ENCODE measurements at places on chromosomes 3 and 15.
A peak's percentile ranks its signal among the peaks of the same experiment; 100 is the strongest.

DNA sequence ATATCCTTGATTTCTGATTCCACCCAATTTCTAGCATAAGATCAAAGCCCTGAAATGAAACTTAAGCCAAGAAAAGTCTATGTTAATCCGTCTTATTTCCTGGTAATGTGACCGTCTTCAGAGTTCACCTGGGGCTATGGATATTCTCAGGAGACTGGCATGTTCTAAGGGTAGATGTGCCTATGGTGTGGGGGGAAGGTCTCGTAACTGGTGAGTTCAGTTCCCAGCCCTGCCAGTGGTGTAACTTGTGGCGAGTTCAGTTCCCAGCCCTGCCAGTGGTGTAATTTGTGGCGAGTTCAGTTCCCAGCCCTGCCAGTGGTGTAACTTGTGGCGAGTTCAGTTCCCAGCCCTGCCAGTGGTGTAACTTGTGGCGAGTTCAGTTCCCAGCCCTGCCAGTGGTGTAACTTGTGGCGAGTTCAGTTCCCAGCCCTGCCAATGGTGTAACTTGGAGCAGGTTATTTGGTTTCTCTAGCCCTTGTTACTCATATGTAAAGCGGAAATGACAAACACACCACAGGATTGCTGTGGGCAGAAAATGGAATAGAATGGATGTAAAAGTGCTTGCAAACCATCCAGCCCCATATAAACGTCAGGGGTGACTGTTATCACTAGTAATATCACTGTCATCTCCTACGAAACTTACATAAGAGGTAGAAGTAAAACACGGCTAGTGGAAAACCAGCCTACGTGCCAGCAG, 30.4 kb downstream of the SLC51A start:
- DNase-seq, result no peak

DNA sequence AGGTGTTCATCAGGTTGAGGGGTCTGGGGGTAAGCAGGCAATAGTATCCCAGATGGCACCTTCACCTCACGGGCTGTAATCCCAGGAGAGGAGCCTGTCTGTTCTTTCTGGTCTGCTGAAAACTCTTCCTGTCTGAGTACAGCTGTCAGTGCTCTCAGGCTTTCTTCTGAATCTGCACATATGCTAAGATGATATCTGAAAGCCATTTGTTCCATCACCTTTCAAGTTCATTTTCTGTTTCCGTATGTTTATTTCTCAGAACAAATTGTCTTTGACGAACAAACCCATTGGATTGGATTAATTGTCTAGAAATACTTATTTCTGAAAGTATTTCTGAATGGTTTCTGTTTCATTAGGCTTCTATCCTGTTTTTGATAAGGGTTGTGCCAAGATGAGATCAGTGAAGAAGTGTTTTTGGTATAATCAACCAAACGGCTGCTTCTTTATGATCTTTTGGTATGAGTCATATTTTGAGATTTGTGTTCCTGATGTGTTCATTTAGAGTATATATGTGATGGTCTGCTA, 13.3 kb downstream of the ZNF592 start:
- no peak for DNase-seq

GRCh38 chr15:94168250-94168649, 63.1 kb upstream of the MCTP2 start:
- DNase-seq, result no peak

- DNase-seq, result no peak
Observed at GRCh38 chr15:98428253-98428989, 219.9 kb upstream of the IGF1R start.

DNA sequence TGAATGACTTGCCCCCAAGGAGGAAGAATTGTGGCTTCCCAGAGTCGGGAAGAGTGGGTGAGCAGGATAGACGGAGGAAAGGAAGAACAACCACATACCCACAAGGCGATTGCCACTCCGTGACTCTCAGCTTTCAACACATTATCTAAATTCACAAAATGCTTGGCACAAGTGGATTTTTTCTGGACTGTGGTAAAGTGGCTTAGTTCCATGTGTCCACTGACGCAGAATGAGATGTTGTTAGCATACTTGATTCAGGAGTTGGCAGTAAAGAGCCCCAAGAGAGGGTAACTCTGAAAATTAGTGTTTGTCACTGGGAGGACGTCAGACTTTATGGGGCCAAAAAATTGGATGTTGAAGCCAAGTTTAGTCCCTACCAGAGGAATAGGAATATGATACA, 198.8 kb upstream of the CTNNB1 start:
- DNase-seq, result no peak

DNA sequence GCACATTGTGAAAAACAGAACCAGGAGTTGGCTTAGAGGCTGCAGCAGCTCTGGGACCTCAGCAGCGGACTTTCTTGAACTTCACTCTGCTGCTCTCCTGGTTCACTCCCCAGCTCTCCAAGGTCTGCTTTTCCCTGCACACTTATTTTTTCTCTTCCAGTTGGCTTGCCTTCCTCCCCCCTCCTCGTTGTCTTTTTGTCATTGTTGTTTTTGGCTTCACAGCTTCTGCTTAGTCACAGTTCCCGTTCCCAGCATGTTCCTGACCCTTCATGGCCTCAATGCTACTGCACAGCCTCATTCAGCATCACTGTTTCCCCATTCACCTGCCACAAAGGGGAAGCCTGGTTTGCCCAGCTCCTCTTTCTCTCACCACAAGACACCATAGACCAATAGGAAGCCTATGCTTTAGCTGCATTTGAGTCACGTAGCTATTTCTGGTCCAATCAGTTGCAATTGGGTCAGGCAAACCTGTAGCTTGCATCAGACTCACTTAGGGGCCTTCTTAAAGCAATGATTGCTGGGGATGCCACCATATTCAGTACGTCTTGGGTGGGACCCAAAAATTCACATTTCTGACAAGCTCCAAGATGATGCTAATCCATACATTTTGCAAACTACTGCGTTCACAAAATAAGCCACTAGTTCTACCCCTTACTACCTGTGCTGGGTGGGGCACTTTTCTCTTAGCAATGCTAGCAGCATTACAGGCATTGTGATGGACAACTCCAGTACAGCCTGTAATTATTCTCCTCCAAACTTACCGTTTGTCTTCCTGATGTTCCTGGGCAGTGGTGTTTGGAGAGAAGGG, 7.8 kb upstream of the SUMF1 start:
- no peak for DNase-seq

DNA sequence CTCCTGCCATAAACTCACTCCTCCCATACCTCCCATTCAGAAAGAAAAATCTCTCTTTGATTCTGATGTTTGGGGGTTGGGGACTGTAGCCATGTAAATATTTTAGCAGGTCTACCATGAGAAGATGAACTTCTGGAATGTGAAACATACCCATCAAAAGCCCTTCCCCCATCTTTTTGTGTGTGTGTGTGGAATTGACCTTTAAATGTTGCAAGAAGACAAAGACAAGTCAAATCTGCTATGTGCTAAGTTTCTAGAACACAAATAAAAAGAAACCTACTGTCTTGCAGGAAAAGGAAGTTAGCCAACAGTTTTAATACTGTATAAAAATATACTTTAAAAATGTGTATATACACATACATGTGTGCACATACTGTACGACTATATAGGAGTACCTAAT, 29.7 kb upstream of the USP50 start:
- DNase-seq, result no peak

DNA sequence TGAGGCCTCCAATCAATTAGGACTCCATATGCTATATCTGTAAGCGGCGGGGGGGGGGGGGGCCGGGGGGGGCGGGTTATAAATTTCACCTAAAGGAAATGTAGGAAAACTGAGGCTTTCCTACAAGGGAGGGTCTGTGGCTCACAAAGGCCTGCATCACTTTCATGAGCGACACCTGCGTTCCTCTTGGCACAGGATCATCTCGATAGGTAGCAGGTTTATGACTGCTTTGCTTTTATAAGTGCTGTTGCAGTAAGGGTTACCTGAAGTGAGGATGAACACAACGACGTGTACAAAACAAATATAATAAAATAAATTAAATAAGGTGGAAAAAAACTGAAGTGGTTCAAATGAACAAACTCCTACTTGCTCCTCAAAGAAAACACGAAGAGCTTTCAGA, 194.3 kb downstream of the FOXP1 start:
- DNase-seq, result no peak

DNA sequence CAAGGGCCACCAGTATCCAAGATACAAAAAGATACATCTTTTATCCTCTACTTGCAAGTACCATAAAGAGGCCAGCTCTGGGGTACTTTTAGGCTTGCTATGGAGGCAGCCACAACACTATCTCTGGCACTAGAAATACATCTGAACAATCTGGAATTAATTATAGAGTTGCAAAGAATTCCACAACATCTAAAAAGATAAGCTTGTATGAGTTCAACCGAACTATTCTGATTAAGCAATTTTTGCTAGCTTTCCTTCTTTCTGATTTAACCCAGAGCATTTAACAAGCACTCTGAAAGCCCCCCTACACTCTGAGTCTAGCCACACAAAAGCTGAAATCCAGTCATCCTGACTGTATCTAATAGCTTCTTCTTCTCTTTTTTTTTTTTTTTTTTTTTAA, 95.4 kb downstream of the FRMD5 start:
- no peak for DNase-seq

DNA sequence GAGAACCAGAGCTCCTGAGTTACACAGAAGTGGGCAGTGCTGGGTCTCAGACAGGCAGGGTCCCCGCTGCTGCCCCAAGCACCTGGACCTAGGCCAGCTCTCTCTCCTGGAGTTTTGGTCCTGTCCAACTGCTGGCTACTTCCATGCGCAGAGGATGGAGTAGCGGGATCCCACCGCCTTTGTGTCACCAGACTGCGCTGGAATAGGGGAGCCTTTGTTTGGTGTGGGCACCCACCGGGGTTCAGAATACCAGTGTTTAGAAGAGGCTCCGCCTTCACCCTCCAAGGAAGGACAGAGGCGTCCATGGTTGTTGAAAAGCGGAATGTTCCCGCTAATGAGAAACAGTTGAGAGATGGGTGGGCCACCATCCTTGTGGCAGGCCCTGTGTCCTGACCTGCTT, 154.4 kb downstream of the DNAJB8 start:
- no peak for DNase-seq

DNA sequence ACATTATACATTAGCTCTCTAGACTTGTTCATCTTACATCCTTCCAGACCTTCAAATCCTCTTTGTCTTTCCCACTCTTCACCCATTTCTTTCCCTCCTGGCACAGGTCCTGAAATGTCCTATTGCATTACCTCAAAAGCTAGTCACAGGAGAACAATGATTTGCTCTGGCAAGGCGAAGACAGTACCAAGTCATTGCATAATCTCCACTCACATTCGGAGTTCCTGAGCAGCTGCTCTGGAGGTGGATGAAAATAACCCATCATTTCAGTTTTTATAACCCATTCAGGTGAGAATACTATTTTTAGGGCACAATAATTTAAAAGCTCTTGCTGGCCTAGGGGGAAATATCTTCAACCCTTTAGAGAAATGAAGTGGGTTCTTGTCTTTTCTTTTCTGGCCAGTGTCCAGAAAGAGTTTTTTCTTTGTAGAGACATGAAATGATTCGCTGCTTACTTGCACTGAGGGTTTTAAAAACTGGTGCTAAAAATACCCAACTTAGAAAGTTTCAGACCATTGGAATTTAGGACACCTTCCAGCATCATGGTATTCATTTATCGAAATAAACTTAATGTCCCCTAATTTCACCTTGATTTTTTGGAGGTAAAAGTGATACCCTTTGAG, 23.4 kb upstream of the DYNC1LI1 start:
- no peak for DNase-seq

GRCh38 chr3:127456471-127457093, 134.0 kb downstream of the TPRA1 start:
- DNase-seq, result no peak

DNA sequence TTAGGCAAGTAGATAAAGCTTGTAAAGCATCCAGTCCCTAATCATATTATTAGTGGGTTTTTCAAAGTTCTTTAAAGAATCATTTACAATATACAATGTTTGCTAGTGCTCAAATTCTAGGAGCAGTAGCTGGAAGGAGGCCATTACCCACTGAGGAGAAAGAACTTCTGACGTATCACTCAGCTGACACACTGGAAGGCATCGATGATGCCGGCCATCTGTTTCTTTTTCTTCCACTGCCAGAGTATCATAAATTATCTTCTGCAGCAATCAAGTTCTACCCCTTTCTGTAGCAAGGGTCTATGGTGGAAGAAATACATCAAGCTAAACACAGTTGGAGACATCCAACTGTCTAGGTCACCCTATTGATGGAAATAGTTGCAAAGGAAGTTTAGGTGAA, 243.2 kb upstream of the LRRN1 start:
- DNase-seq, result no peak

GRCh38 chr3:113405180-113405579, 36.1 kb downstream of the CFAP44 start:
- DNase-seq, result no peak

- DNase-seq, result no peak
Observed at GRCh38 chr3:48423241-48423882, 6.5 kb downstream of the PLXNB1 start.

- no peak for DNase-seq
Observed at GRCh38 chr15:52100807-52101442, 11.7 kb downstream of the BCL2L10 start.

DNA sequence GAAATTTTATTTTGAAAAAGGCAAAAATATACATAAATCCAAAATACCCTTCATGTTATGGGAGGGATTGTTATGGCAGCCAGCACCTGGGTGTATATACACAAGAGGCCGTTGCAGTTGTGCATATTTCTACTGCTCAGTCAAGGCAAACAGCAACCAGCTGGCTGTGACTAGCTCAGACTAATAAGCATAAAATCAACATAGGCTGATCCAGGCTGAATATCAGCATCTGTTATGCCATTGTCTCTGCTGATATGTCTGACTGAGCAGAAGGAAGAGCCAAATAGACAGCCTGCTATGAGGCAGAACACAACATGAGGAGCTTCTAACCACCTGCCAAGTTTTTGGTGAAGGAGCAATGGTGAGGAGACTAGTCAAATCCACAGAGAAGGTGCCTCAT, 457.5 kb upstream of the ALCAM start:
- DNase-seq, result peak; percentile 99

DNA sequence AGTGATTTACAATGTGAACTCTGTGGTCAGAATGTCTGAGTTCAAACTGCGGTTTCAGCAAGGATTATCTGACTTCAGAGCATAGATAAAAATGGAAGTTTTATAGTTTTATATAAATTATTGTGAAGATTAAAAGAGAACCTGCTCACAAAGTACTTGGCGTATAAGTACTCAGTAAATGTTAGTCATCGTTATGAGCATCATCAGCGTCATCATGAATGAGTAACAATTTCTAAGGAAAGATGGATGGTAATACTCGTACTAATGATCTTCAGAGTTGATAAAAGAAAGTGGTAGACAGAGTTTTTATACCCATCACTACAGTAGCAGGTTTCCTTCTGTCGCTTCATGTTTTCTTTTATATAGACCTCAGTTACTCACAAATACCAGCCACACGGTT, 341.8 kb downstream of the RAP2B start:
- no peak for DNase-seq

GRCh38 chr3:148729476-148730055, 31.9 kb downstream of the AGTR1 start:
- no peak for DNase-seq

GRCh38 chr15:60001610-60002527, 2.2 kb upstream of the FOXB1 start:
- no peak for DNase-seq

DNA sequence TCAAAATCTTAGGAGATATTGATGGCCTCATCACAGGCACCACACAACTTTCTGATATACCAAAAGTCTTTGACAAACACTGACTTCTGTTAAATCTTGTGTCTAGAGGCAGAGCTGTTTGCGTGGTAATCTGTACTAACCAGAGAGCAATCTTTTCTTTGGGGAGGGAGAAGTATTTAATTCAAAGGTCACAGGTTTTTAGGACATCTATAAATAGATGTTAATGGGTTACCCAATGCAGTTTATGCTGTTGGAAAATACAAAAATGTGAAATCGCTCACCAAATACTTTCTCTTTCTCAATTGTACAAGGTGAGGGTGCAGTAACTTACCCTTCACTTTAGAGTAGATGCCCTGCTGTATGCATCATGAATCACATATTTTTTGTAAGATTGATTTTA, 510.5 kb downstream of the NSUN3 start:
- DNase-seq, result no peak

Data from NCI-H1694 (cell line).